ENCODE measurements at places on chromosomes 1 and 21. TPM values are rescaled to one million over a fixed set of nuclear protein-coding genes. Genes with fewer than 3 reads are reported as not detected.
A peak's percentile ranks its signal among the peaks of the same experiment; 100 is the strongest.

Gene CYYR1
- polyA plus RNA-seq: 6.4 TPM

- H3K36me3 ChIP-seq: no peaks in the 10 kb centered on the region
- H3K27ac ChIP-seq: no peak overlapping the region
- no peaks in the 10 kb centered on the region for H3K4me1 ChIP-seq
- no peaks in the 10 kb centered on the region for H3K27me3 ChIP-seq
- no peak overlapping the region for H3K4me3 ChIP-seq
- DNase-seq: no peak
Measured at GRCh38 chr1:48082271-48082962, 85.2 kb upstream of the TRABD2B start.

Gene KRTAP10-6
- not detected for polyA plus RNA-seq

Gene TCP10L
- 0.70 TPM for polyA plus RNA-seq

Gene C1orf210
- 46.2 TPM for polyA plus RNA-seq

DNA sequence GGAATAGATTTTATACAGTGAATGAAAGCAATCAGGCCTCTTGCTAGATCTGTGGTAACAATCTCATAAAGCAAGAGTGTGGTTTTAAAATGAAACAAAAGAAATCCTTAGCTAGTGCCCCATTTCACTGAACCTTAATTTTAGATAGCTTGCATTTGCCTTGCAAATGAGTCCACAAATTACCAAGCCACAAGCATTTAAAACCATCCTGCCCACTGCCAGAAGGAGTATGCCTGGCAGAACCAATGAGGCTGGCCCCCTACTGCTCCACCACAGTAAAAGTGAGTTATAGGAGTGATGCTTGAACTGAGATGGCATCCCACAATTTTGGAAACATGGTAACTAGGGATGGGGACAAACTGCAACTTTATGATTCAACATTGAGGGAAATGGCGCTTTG, 206.4 kb upstream of the LMO4 start:
- no peaks in the 10 kb centered on the region for H3K4me1 ChIP-seq
- no peak for DNase-seq
- H3K4me3 ChIP-seq: no peak overlapping the region
- H3K36me3 ChIP-seq: no peaks in the 10 kb centered on the region
- H3K27me3 ChIP-seq: no peaks in the 10 kb centered on the region

- no peak for DNase-seq
- no peak overlapping the region for H3K27ac ChIP-seq
- no peak overlapping the region for H3K4me3 ChIP-seq
- H3K27me3 ChIP-seq: no peaks in the 10 kb centered on the region
- H3K36me3 ChIP-seq: peaks cover 31% of the 10 kb centered on the region
- H3K4me1 ChIP-seq: no peaks in the 10 kb centered on the region
Measured at GRCh38 chr1:48739091-48739490, 37.6 kb downstream of the BEND5 start.

DNA sequence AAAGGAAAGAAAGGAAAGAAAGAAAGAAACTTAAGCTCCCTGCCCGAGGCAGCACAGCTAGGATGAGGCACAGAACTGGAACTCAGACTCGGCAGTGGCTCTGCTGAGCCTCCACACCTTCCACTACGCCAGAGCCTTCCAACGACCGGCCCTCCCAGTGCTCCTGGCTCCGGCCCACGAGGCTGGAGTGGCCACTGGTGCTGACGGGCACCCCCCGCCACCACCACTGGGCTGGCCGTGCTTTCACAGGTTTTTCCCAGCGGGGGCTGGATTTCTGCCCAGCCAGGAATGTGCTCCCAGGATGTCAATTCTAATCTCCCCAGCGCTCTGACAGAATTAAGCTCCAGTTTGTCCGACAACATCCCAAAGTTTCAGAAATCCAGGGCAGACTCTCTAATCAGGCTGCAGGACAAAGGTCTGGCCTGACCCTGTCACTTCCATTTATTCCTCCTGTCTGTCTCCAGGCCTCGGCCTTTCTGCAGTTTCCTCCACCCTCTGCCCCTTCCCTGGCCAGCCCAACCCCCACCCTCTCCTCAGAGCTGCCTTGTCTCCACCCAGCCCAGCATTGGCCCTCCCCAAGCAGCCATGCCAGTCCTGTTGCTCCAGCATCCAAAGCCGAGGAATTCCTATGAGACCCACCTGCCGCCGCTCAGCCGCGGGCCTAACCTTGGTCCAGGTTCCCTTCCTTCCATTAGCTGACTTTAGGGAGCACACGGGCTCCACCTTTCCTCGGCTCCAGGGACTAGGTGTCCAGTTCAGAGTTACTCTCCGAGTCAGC, 81.9 kb downstream of the CASZ1 start:
- H3K27ac ChIP-seq: no peak overlapping the region
- peaks cover 22% of the 10 kb centered on the region for H3K4me1 ChIP-seq
- H3K27me3 ChIP-seq: no peaks in the 10 kb centered on the region
- no peaks in the 10 kb centered on the region for H3K36me3 ChIP-seq
- DNase-seq: no peak
- no peak overlapping the region for H3K4me3 ChIP-seq

GRCh38 chr1:73761559-73761958, 436.4 kb downstream of the LRRIQ3 start:
- no peak overlapping the region for H3K4me3 ChIP-seq
- no peak overlapping the region for H3K27ac ChIP-seq
- DNase-seq: no peak
- H3K36me3 ChIP-seq: no peaks in the 10 kb centered on the region
- H3K4me1 ChIP-seq: no peaks in the 10 kb centered on the region
- no peaks in the 10 kb centered on the region for H3K27me3 ChIP-seq

DNA sequence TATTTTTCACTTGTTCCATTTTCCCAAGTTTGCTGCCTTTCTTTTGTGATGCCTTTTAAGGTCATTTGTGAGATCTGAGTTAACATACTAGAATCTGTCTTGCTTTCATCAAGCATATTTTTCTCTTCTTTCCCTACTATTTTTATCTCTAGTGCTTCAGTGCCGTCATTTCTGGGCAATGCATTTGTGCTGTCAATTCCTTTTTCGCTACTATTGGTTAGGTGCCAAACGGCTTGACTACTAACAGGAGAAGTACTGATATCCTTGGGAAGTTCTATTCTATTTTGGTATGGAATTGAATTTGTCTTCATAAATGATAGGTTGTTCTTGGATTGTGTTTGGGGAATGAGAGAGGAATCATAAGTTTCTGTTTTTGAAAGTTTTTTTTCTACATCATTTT, 42.2 kb downstream of the LRRC53 start:
- no peak overlapping the region for H3K27ac ChIP-seq
- H3K36me3 ChIP-seq: no peaks in the 10 kb centered on the region
- DNase-seq: no peak
- no peaks in the 10 kb centered on the region for H3K27me3 ChIP-seq
- H3K4me1 ChIP-seq: no peaks in the 10 kb centered on the region

GRCh38 chr1:110617589-110617988, 11.4 kb upstream of the KCNA2 start:
- peaks cover 3% of the 10 kb centered on the region for H3K4me1 ChIP-seq
- no peaks in the 10 kb centered on the region for H3K36me3 ChIP-seq
- H3K27ac ChIP-seq: no peak overlapping the region
- peaks cover 65% of the 10 kb centered on the region for H3K27me3 ChIP-seq
- no peak for DNase-seq

DNA sequence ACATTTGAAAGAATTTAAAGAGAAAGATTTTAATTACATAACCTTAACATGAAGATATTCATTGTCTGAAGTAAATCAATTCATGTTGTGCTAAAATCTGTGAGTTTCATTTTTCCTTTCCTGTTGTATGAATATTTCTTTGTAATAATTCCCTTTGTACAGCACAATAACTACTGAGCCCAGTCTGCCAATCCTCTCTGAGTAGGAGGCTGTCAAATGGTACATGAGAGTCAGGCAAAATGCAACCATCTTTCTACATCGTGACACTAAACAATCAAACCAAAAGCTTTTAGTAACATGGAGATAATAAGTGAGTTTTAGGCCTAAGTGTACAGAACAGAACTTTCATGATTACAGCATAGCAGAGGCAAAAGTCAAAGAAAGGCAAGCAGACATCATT, 165.5 kb downstream of the PLPPR4 start:
- H3K27ac ChIP-seq: no peak overlapping the region
- H3K4me3 ChIP-seq: no peak overlapping the region
- no peaks in the 10 kb centered on the region for H3K36me3 ChIP-seq
- H3K27me3 ChIP-seq: no peaks in the 10 kb centered on the region

GRCh38 chr1:41152622-41153044, 89.5 kb downstream of the SCMH1 start:
- DNase-seq: peak; percentile 81
- peaks cover 8% of the 10 kb centered on the region for H3K36me3 ChIP-seq
- no peak overlapping the region for H3K4me3 ChIP-seq
- H3K27ac ChIP-seq: peak overlapping the region; percentile 80
- H3K4me1 ChIP-seq: peaks cover 33% of the 10 kb centered on the region

DNA sequence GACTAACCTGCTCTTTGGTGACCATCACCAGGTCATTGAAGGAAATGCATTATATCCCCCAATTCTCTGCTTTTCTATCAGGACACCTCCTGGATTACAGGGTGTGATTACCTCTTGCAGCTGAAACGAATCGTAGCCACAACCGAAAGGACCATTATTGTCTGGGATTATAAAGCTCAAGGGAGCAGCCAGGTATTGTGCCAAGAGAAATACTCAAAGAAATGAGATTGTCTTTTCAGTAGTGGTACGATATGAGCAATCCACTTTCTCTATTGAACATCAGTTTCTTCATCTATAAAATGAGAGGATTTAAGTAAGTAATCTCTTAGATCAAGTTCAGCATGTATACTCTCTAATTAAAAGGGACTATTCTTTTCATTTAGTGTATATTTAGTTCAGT, 27.3 kb downstream of the WDR64 start:
- DNase-seq: no peak
- H3K27ac ChIP-seq: no peak overlapping the region
- H3K4me3 ChIP-seq: no peak overlapping the region
- H3K27me3 ChIP-seq: peaks cover 4% of the 10 kb centered on the region
- no peaks in the 10 kb centered on the region for H3K4me1 ChIP-seq

Gene PLA2G4A
- polyA plus RNA-seq: 15.9 TPM

Gene MORN1
- 10.3 TPM for polyA plus RNA-seq

- H3K36me3 ChIP-seq: no peaks in the 10 kb centered on the region
- peaks cover 42% of the 10 kb centered on the region for H3K4me1 ChIP-seq
- H3K27ac ChIP-seq: peak overlapping the region; percentile 89
- no peak overlapping the region for H3K4me3 ChIP-seq
- peak; percentile 90 for DNase-seq
- H3K27me3 ChIP-seq: no peaks in the 10 kb centered on the region
Measured at GRCh38 chr1:211903490-211904245, 73.1 kb upstream of the LPGAT1 start.

Gene CRTC2
- polyA plus RNA-seq: 37.9 TPM

DNA sequence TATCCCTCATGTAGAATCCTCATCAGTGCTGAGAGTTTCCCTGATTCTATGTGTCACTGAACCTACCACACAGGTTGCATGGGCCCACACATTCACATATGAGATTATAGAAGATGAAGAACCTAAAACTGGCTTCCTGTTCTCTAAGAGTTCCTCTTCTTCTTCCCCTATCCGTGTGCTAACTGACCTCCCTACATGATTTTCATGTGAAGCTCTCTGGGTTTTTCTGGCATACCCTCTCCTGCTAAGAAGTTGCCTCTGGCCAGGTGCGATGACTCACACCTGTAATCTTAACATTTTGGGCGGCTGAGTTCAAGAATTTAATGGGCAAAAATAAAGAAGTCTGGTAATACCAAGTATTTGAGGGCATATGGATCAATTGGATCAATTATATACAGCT, 5.5 kb upstream of the CD244 start:
- H3K4me3 ChIP-seq: no peak overlapping the region
- DNase-seq: no peak
- H3K36me3 ChIP-seq: no peaks in the 10 kb centered on the region
- H3K27ac ChIP-seq: peak overlapping the region; percentile 4

- no peak overlapping the region for H3K27ac ChIP-seq
- H3K4me3 ChIP-seq: no peak overlapping the region
Measured at GRCh38 chr1:101181930-101182329, 54.9 kb upstream of the S1PR1 start.

Gene BLACAT1
- polyA plus RNA-seq: 0.88 TPM

GRCh38 chr1:11707621-11708276, 16.2 kb downstream of the DRAXIN start:
- no peak overlapping the region for H3K4me3 ChIP-seq
- DNase-seq: peak; percentile 32
- H3K27me3 ChIP-seq: peaks cover 26% of the 10 kb centered on the region
- H3K36me3 ChIP-seq: no peaks in the 10 kb centered on the region
- no peaks in the 10 kb centered on the region for H3K4me1 ChIP-seq

DNA sequence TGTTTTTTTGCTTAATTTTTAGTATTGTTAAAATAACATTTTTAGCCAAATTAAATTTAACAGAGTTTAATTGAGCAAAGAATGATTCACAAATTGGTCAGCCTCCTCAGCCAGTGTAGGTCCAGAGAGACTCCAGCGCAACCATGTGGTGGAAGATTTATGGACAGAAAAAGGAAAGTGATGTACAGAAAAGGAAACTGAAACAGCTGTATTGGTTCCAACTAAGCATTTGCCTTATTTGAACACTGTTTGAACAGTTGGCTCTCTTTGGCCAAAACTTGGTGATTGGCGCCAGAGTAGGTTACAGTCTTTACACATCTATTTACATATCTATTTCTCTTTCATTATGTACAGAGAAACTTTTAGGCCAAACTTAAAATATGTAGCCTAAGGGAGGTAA, 19.4 kb downstream of the RPS6KC1 start:
- no peaks in the 10 kb centered on the region for H3K27me3 ChIP-seq
- no peak overlapping the region for H3K4me3 ChIP-seq
- no peak overlapping the region for H3K27ac ChIP-seq
- peak; percentile 34 for DNase-seq

Gene TSTD1
- polyA plus RNA-seq: 60.9 TPM

DNA sequence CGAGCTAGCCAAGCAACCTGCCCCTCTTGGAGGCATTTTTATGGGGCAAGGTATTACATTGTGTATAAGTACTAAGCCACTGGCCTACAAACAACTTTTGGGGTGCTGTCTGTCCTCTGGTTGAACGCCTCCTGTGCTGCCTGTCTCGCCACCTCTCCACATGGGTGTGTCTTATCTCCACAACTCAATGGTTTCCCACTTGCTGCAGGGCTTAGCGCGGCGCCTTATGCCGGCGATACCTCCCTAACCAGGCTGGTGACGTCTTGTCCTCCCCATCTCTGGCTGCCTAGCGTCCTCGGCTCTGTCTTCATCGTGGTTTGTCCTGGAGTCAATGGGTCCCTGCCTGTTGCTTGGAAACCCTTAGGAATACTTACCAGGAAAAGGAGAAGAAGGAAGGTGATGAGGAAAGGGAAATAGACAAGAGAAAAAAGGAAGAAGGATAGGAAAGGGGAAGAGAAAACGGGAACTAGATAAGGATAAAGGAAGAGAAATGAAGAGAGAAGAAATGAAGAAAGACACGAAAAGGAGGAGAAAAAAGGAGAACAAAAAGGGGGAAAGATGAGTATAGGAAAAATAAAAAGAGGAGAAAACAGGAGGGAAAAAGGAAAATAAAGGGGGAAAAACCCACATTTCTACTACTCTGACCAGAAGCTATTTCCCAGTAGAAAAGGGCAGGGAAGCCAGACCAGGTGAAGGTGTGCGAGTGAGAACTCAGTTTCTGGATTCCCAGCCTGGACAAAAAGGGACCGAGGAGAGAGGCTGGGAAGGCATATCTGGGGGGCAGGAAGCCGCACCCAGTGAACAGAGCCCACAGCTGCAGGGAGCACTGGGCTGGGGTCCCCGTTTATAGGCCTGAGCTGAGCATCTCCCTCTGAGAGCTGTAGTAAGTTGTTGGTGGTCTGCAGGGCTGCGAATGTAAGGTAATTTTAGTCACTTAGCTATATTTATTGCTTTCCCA, 86.2 kb downstream of the CLIC6 start:
- no peaks in the 10 kb centered on the region for H3K4me1 ChIP-seq
- H3K27me3 ChIP-seq: no peaks in the 10 kb centered on the region
- H3K27ac ChIP-seq: no peak overlapping the region

Gene AIRE
- 14.3 TPM for polyA plus RNA-seq

- no peaks in the 10 kb centered on the region for H3K27me3 ChIP-seq
- H3K27ac ChIP-seq: no peak overlapping the region
- H3K36me3 ChIP-seq: no peaks in the 10 kb centered on the region
Measured at GRCh38 chr1:227896710-227897655, 50.7 kb downstream of the WNT9A start.

Gene CFHR2
- polyA plus RNA-seq: not detected

All from large intestine (tissue), 12 donors.